ENCODE measurements at places on chromosomes 5 and 9.
A peak's percentile ranks its signal among the peaks of the same experiment; 100 is the strongest.

DNA sequence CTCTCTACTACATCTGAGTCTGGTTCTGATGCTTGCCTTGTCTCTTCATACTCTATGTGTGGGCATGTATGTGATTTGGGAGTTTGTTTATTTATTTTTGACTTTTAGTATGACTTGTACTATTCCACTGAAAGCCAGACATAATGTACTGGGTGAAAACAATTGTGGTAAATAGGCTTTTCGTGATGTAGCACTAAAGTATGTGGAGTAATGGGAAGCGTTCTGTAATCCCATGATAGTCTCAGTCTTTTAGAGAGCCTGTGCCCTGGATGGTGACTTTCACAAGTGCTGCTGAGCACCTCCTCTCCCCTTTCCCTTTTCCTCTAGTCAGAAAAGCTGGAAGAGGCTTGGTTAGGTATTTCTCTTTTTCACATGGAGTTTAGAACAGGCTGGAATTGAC, 85.8 kb upstream of the S1PR3 start:
- DNase-seq: no peak

DNA sequence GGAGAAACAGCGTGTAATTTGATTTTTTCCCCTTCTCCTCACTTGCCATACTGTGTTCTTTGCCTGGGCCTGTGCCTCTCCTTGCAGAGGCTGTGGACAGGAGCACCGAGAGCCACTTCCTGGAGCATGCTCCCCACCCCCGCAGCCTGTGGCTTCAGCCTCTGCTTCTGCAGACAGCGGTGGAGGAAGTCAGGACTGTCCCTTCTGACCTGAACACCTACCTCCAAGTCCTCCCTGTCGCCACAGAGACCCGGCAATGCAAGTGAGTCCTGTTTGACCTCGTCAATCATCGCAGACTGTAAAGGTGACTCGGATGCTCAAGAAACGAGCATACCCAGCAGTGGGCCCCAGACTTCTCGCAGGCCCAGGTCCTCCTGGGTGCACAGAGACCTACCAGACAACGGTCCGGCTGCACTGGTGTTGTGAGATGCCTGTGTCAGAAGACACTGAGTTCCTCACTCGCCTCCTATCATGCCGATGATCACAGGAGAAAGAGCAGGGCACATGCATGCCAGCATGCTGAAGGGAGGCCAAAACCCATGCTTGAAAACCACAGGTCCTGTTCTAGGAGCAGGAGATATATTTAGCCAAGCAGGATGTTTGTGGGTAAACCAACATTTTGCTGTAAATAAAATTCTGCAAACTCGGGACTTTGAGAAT, 198.8 kb downstream of the AUH start:
- DNase-seq: no peak

GRCh38 chr5:141757402-141757801, 75.4 kb upstream of the ARAP3 start:
- DNase-seq: peak; percentile 88

GRCh38 chr9:93112116-93112863, 16.3 kb downstream of the CARD19 start:
- no peak for DNase-seq

DNA sequence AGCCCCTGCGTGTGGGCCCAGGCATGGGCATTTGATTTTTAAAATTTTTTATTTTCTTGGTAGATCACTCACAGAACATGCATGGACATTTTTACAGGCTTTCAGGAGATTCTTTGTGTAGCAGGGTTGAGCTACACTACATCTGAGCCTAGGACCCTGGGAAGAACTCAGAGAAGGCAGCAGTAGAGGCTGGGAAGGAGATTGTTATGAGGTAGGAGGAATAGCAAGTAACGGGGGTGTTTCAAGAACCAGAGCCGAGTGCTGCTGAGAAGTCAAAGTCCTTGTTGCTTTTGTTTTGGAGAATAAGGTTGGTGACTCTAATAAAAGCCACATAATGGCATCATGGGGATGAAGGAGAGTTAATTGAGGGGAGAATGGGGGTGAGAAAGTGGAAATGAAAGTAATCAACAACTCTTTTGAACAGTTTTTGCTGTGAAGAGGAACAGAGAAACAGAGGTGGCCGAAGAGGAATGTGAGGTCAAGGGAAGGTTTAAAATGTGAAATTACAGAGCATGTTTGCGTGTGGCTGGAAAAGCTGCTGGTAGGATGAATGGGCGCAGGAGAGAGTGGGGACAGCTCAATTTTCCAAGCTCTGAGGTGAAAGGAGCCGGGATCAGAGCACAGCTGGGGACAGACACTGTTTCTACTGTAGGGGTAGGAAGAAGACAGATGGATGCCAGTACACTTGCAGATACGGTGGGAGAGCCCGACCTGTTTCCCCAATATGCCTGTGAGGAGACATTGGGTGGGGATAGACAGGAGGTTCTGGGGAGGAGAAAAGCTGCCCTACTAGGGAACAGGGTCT, 4.7 kb upstream of the PDLIM7 start:
- DNase-seq: no peak

- DNase-seq: no peak
Observed at GRCh38 chr9:70994582-70994981, 126.8 kb downstream of the TRPM3 start.

DNA sequence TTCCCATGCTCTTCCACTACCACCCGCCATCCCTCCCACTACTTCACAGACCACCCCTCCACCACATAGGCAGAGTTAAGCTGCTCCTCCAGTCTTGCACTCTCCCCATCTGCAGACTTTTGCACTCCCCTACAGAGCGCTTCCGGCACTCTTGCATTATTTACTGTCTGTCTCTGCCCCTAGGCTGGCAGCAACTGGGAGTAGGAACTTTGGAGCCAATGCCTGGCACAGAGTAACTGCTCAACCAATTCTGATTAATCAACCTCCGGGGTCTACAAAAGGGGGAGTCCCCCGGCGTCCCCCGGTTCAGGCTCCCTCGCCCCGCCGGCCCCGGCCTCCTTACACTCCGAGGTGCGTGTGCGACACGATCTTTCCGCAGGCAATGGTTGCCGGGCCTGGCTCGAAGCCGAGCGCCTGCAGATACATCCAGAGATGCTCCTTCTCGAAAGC, 498 bp downstream of the HAUS6 start:
- peak; percentile 55 for DNase-seq

- DNase-seq: no peak
Observed at GRCh38 chr9:99354104-99354503, 132.0 kb downstream of the SEC61B start.

GRCh38 chr5:1184481-1184880, 16.9 kb upstream of the SLC6A19 start:
- DNase-seq: no peak

- no peak for DNase-seq
Observed at GRCh38 chr9:92048924-92049625, 66.1 kb downstream of the SPTLC1 start.

GRCh38 chr5:113487416-113487780, 855 bp downstream of the MCC start:
- peak; percentile 59 for DNase-seq

GRCh38 chr9:92671323-92671722, 1.4 kb upstream of the IPPK start:
- DNase-seq: peak; percentile 79

DNA sequence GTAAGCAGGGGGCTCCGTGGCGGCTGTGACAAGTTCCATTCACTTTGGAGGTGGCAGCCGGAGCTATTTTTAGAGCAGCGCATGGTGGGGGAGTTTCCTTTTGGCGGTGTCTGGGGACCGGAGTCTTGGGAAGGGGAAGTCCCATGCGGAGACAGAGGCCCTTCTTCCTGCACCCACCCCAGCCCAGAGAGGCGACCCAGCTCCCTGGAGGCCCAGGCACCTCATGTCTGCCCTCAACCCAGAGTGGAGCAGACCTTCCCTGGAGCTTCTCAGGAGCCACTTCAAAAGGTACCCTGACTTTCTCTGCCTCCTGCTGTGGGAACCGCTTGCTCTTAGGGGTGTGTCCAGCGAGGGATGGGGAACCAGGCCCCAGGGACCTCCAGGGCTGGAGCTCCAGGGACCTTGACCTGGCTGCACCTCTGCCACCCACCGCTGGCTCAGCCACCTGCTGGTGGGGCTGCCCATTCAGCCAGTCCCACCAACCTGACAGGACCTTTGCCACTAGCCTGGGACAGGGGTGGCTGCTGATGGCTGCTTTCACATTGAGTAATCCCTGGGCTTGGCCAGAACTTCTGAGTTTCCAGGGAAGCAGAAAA, 34.1 kb downstream of the NEK6 start:
- DNase-seq: no peak

DNA sequence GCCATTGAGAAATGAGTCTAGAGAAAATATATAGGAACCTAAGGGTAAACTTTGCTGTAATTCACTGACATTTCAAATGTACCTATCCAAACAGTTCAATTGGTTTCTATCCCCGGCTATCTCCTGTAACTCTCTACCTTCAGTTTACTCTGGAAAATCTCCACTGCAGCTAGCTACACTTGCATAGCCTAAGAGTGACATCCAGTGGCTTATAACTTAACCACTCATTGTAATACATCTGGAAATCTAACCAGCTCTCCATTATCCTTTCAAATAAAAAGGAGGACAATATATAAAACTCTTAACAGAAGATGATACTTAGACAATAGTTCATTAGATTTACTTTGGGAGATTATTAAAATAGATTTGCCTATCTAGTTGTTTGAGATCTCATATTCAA, 35.3 kb upstream of the SPDL1 start:
- DNase-seq: peak; percentile 60

DNA sequence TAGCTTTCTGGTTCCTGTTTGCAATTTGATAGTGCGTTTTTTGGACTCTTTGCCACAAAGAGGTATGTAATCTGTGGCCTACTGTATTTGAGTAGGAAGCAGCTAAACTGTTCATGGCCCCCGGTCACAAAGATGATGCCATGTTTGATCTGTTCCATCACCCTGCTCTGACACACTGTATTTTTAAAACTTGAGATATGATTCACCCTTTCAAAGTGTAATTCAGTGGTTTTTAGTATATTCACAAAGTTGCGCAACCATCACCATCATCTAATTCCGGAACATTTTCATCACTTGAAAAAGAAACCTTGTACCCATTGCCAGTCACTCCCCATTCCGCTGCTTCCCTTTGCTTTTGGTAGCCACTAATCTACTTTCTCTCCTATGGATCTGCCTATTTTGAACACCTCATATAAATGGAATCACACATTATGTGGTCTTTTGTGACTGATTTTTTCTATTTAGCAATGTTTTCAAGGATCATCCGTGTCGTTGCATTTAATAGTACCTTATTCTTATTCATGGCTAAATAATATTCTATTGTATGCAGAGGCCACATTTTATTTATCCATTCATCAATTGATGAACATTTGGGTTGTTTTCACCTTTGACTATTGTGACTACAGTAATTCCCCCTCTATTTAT, 141.6 kb downstream of the NR3C1 start:
- DNase-seq: peak; percentile 65

- no peak for DNase-seq
Observed at GRCh38 chr5:2169850-2170760, 287.4 kb upstream of the IRX4 start.

DNA sequence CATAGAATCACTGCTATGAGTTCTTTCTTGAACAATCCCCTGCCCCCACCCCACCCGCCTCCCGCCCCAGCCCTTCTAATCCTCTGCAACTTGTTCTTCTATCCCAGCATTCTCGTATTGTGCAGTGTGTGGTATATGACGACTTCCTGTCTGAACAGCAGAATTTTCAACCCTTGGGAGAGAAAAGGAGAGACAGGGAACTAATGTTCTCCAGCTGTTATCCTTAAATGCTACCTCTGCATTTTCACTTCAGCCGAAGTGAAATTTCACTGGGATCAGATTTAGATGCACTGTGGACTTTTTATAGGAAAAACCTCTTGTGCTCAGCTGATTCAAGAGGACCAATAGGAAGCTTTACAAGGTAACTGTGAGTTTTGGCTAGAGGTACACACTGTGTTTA, 2.2 kb downstream of the FBXL7 start:
- DNase-seq: no peak

- DNase-seq: no peak
Observed at GRCh38 chr5:72531496-72532190, 24.4 kb upstream of the ZNF366 start.

GRCh38 chr5:132883261-132883834, 9.9 kb downstream of the LEAP2 start:
- peak; percentile 69 for DNase-seq

DNA sequence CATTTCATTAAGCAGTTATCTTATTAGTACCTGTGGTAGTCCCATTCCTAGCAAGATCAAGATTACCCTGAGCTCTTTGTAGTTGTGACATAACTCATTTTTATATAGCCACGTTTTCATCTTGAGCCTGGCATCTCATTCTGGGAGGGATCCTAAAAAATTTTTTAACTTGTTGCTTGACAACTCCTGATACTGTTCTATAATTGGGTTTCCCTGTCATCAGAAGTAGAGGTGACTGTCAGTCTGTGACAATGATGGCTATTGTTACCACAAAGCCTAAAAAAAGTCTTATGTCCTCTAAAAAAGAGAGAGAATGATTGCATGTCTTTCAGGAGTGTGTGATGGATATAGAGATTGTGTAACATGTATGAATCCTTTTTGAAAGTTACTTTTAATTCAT, 164.8 kb downstream of the SGCD start:
- DNase-seq: no peak

GRCh38 chr5:107619781-107620180, 51.0 kb downstream of the EFNA5 start:
- DNase-seq: no peak

GRCh38 chr9:103474156-103474555, 479.0 kb downstream of the CYLC2 start:
- DNase-seq: no peak

DNA sequence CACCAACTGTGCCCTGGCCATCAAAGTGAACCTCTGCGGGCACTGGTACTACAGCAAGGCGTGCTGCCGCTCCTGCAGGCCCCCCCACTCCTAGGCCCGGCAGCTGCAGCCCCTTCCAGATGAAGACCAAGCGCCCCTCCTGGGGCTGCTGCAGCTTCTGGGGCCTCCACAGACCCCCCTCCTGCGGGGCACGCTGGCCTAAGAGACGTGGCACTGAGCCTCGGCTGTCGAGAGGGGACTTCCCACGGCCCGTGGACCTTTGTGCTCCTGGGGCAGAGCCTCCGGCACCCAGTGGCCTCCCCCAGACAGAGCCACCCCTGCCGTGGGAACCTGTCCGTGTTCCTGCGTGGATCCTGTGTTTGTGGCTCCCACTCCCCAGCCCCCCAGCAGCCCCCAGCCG, 34.4 kb downstream of the FAM163B start:
- no peak for DNase-seq

DNA sequence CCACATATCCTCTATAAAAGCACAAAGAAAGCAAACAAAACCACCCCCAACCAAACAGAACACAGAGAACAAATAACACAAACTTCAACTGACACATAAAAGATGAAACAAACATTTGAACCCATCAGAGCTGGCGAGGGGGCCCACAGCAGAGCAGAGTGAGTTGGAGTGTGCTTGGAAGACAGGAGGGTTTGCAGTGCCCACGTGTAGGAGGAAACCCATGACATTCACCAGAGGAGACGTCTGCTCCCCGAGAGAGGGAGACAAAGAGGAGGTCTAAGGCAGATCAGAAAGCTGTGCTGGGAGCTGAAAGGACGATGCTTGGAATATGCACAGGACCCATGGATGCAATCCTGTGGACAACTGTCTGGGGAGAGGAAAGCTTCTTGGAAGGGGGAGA, 27.0 kb downstream of the MRPL36 start:
- DNase-seq: peak; percentile 31

Data from RWPE1 (cell line).